ENCODE measurements at places on chromosomes 5 and 9.

DNA sequence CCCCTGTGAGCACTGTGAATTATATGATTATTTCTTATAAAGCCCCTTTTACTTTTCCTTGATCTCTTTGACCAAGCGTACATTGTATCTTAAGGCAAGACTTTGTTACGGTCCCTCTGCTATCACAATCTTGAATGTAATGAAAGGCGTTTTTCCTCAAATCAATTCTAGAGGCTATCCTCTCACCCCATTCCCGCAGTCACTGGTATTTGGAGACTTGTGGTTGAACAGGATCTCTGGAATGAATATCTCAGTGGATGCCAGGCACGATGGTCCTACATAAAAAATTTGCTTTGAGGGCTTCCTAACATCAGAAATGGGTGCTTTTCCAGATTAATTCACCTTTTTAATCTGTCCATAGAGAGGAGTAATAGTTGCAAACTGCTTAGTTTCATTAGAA lies 151.4 kb upstream of the PAPPA start:
- DNase-seq: no peak

DNA sequence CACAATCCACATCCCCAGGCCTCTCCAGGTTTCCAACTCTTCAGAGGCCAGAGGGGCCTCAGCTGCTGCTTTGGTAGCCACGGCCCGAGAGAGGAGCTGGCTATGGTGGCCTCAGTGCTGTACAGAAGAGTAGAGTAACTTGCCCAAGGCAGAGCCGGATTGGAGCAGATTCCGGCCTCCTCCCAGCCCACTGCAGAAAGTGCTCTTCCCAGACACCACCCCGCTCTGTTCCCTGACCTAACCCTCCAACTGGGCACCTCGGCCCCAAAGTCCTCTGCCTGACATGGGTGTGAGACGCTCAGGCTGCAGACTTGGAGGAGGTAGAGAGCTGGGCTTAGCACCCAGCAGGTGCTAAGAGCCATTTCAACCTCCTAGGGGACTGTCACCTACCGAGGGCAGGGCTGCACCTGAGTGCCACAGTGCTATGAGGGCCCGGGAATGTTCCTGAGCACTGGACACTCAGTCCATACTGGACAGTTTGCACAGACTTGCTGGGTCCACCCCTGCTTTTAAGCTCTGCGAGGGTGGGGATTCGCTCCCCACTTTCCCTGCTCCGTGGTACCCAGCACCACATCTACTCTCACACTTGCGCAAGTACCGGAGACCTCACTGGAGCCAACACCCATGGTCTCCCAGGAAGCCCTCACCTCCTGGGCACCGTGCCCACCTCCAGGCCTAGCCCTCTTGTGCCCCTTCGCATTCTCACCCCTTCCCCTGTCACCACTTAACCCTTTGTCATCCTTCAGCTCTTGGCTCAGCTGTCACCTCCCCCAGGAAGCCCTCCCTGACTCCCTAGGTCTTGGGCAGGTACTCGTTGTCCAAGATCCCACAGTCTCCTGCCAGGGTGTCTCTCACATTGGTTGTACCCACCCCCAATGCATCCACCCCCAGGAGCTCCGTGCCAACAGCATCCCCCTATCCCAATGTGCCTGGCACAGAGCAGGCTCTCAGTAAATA lies 49.8 kb downstream of the DBH start:
- DNase-seq: no peak

DNA sequence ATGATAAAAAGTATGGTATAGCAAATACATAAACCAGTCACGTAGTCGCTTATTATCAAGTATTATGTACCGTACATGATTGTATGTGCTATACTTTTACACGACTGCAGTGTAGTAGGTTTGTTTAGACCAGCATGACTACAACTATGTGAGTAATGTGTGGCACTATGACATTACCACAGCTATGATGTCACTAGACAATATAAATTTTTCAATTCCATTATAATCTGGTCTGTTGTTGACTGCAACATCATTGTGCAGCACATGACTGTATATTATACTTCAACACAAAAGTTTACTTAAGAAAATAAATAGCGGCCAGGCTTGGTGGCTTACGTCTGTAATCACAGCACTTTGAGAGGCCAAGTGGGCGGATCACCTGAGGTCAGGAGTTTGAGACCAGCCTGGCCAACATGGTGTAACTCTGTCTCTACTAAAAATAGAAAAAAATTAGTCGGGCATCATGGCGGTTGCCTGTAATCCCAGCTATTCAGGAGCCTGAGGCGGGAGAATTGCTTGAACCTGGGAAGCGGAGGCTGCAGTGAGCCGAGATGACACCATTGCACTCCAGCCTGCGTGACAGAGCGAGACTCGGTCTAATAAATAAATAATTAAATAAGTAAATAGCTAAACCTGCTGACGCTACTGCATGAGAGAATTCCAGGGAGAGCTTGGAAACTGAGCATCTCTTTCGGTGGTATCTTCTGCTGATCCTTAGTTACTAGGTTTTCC lies 24.6 kb upstream of the JADE2 start:
- DNase-seq: no peak

GRCh38 chr5:128220841-128221240 lies 137.3 kb downstream of the SLC12A2 start:
- no peak for DNase-seq

- DNase-seq: no peak
Observed at GRCh38 chr9:124105266-124105665, 93.7 kb downstream of the LHX2 start.

GRCh38 chr5:103503066-103503465 lies 59.5 kb downstream of the NUDT12 start:
- DNase-seq: no peak

GRCh38 chr5:35476036-35476435 lies 141.6 kb upstream of the SPEF2 start:
- DNase-seq: no peak

- DNase-seq: no peak
Observed at GRCh38 chr5:26259081-26259480, 779.3 kb downstream of the CDH9 start.
